ENCODE measurements at places on chromosomes 6 and 20.

- no peak for DNase-seq
Measured at GRCh38 chr6:158459726-158460125, 100.2 kb upstream of the TMEM181 start.

DNA sequence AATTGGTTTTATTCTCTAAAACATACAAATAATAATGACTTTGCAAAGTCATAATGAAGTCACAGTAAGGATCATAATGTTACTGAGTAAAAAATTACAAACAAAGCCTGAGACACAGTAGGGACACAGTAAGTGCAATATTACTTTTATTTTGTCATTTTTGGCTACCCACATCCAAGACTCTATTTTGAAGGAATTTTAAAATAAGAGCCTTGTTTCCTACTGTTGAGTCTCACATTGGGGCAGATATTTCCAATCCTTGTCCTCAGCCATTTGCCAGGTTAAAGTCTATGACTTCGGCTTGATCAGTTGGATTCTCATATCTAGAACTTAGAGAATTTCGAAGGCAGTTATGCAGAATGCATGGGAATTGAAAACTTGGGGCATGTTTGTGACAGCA lies 10.8 kb upstream of the RHAG start:
- DNase-seq = no peak

DNA sequence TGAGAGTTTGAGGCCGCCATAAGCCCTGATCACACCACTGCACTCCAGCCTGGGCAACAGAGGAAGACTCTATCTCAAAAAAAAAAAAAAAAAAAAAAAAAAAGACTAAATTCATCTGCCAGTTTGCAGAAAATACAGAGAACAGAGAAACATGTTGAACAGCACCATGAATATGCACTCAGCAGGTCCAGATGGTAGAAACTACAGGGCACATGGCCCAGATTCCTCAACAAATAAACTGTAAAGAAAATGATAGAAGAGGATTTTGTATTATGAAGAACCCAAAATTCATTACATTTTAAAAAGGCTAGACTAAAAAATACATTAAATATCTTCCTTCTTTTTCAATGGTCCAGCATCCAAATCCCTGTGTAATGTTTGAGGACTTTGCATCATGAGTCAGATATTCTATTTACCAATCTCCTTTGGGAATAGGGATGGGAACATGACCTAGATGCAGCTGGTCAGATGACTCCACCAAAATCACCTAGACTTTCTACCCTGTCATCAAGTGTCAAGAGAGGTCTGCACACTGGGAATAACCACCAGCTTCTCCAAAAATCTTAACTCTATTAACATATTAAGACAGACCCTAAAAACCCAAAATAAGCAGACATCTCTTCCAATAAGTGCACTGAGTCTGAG lies 189.1 kb upstream of the TCF21 start:
- no peak for DNase-seq

DNA sequence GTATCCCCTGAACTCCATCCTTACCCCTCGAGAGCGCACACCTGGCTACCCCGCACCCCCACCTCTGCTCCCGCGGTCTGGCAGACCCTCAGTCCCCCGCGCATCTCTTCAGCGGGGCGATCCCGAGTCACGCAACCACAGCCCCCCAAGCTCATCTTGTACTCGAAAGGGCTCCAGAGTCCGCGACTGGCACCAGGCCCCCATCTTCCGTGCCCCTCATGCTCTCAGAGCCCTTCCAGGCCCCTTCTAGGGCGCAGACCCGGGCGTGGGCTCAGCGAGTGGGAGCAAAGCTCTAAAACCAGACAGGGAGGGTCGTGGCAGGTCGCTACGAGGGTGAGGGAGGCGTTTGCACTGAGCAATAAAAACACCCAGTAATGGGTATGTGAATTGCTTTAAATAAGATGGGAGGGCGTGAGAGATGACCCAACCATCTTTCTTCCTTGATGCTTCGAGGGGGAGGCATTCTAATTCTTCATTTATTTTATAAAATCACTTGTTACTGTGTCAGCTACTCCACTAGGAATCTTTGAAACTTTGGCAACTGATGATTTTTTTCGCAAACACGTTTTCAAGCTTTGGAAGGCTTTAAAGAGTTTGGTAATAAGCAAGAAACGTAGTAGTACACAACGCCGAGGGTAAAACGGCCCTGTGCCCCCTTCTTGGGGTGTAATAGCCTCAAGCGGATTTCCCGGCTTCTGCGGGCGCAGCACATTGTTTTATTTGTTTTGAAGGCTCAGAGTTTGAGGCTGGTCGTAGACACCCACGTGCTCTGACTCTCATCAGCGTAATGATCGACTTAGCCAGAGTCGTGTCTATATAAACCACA lies 42.6 kb upstream of the SUPT3H start:
- no peak for DNase-seq

DNA sequence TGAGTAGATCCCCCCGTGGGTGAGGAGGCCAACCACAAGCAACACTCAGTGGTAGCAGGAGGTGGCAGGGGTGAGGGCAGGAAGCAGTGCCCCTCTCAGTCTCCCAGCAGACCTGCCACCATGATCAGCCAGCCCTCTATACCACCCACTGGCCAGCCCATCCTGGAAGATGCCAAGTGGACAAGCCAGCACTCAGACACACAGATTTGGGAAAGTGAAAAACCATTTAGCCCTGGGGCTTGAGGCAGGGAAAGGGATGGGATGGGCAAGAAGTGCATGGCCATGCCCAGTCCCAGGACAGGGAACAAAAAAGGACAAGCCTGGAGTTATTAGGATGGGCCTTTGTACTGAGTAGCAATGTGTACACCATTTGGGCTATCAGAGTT lies 76.9 kb downstream of the HFE start:
- no peak for DNase-seq

- DNase-seq = no peak
Measured at GRCh38 chr6:103191391-103192093, 1668.2 kb downstream of the HACE1 start.
